ENCODE measurements at places on chromosomes 6 and 20. TPM values are rescaled to one million over a fixed set of nuclear protein-coding genes. Genes with fewer than 3 reads are reported as not detected.

ELOVL4 gene
- total RNA-seq: 6.4 TPM

PRL gene
- not detected for total RNA-seq

LY6G6C gene
- not detected for total RNA-seq

DEFB124 gene
- total RNA-seq: not detected

KLC4 gene
- 17.8 TPM for total RNA-seq

DOK5 gene
- total RNA-seq: not detected

RAB44 gene
- 0.21 TPM for total RNA-seq

KHDC1L gene
- total RNA-seq: not detected

STMND1 gene
- not detected for total RNA-seq

TAF4 gene
- total RNA-seq: 166 TPM

ADTRP gene
- total RNA-seq: not detected

SLC32A1 gene
- total RNA-seq: not detected

GRCh38 chr20:37528446-37529213 lies 954 bp upstream of the BLCAP start:
- no peak for DNase-seq

DNA sequence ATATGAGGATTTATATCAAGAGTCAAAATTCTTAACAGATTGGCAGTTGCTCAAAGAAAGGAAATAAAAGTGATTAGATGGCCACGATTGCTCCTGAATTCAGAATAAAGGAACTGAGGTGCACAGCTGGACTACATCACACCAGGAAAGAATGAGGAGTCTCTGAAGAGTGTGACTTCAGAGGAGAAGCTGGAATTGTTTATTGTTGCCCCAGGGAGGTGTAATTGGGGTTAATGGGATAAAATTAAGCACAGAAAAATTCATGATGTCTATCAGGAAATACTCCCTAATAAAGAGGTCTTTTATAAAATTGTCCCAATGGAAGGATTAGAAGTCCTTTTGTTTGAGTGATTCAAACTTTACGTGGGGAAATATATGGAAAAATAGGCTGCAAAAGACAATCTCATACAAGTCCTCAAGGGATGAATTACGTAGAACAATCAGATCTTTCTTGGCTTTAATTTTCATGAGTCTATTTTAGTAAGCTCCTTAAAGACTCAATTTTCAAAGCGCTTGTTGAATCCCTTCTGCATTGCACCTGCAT lies 208.6 kb upstream of the RNF217 start:
- DNase-seq: no peak

GRCh38 chr6:159170333-159170672 lies 1.1 kb downstream of the FNDC1 start:
- no peak for DNase-seq

- DNase-seq: no peak
These were observed 54.2 kb downstream of the ROS1 start for GRCh38 chr6:117371492-117371891.

- DNase-seq: no peak
These were observed 231.8 kb upstream of the RREB1 start for GRCh38 chr6:6875818-6876470.

GRCh38 chr6:78810146-78810545 lies 57.2 kb upstream of the IRAK1BP1 start:
- DNase-seq: no peak

DNA sequence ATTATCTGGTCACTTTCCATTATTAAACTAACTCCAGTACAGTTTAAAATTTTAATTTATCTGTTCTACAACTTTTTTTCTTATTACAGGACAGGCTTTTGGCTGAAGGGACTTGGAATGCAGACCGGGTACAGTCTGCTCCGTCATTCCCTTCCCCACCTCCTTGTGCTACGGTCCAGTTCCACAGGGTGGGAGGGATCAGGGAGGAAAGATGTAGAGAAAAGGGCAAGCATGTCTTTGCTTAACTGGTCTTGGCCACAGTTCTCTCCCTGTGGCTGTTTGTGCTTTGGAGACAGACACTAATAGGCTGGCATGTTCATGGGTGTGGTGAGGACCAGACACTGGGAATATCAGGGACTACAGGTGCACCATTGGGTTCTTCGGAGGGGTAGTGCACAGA lies 12.1 kb upstream of the RGS17 start:
- DNase-seq: no peak

- DNase-seq: no peak
These were observed 13.7 kb downstream of the KCNS1 start for GRCh38 chr20:45087097-45087790.

DNA sequence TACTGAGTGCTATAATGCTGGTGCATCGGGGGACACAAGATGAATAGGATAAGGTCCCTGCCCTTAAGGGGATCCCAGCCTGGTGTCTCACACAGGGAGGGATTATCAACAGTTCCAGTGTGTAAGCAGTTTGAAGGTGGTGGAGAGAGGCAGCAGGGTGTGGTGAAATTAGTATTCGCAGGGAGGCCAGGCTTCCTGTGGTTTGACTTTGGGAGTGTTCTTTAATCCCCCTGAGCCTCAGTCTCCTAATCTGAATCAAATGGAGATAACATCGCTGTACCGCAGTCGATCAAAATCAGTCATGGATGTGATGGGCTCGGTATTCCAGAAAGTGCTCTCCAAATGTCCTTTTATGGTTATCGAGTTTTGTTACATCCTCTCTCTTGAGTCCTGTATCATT lies 288.1 kb upstream of the SUPT3H start:
- no peak for DNase-seq

DNA sequence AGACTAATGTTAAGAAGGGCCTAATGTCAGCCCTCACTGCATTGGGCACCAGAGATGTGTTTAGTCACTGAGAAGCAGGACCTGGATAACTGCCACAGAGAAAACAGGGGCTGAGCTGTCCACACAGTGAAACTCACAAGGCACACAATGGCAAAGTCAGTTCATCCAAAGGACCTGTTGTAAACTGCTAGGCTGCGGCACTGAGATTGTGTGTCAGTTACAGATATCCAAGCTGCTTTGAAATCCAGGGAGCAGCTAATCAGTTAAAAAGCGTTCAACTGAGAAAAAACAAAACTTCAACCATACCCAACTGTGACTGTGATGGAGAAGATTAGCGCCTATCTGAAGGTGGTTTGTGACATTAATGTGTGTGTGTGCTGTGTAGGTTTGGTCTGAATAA lies 27.8 kb upstream of the TMEM14A start:
- no peak for DNase-seq

- no peak for DNase-seq
These were observed 514 bp downstream of the TCFL5 start for GRCh38 chr20:62860924-62861691.

- DNase-seq: no peak
These were observed 10.4 kb upstream of the FOXP4 start for GRCh38 chr6:41535766-41536165.

- no peak for DNase-seq
These were observed 23.2 kb upstream of the AIG1 start for GRCh38 chr6:143037470-143037869.

GRCh38 chr6:45732731-45733130 lies 282.9 kb downstream of the CLIC5 start:
- DNase-seq: no peak

GRCh38 chr6:4010689-4011090 lies 68.2 kb downstream of the FAM217A start:
- no peak for DNase-seq

DNA sequence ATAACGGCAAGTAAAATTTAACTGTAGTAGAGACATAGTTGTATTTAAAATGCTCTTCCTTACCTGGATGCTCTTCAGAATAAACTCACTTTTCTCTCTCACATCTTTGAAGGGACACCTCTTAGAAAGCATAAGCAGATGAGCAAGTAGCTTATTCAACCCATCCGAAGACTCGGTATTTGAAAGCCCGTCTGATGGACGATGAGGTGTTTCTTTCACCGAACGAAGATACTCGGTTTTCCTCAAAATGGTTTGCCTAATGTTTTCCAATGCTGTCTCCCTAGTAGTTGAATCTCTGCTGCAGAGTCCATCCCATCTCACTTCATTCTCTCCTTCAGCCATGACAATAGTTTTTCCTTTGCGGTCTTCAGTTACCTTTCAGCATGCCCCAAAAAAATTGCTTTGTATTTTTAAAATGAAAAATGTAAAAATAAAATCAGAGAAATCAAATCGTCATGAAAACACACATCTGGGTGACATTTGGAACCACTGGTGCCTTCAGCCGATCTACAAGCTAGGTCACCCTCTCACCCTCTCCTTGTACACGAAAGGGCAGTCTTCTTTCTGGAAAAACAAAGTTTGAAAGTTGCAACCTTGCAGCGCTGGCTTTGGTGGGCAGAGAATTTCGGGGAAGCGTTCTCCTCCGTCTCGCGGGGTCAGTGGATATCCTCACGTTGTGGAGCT lies 772 bp downstream of the SESN1 start:
- DNase-seq: no peak

GRCh38 chr20:24767623-24768100 lies 181.4 kb upstream of the CST7 start:
- peak; percentile 40 for DNase-seq

- no peak for DNase-seq
These were observed 109.1 kb upstream of the PLEKHG1 start for GRCh38 chr6:150490586-150490985.

DNA sequence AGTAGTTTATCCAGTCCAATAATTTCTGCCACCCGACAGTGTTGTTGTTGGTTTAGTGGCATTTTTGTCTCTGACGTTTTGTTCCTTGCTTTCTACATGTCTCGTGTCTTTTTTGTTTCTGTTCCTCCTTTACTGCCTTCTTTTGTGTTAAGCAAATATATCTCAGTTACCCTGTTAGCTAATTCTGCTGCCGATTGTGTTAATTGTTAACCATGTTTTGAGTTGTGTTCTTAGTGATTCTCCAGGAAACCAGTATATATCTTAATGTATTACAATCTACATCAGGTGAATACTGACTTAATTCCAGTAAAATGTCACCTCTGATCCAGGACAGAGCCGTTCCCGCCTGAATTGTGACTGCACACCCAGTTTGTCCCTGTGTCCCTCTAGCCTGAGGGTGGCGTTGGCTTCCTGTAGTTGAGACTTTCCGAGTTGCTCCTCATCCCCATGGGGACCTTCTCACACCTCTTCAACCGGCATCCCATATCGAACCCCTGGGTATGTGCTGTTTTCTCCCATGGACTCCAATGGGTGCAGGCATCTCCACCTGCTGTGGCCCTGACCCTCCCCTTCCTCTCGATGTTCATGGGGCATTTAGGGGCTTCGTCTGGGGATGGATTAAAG lies 35.8 kb upstream of the BHLHE23 start:
- DNase-seq: no peak

DNA sequence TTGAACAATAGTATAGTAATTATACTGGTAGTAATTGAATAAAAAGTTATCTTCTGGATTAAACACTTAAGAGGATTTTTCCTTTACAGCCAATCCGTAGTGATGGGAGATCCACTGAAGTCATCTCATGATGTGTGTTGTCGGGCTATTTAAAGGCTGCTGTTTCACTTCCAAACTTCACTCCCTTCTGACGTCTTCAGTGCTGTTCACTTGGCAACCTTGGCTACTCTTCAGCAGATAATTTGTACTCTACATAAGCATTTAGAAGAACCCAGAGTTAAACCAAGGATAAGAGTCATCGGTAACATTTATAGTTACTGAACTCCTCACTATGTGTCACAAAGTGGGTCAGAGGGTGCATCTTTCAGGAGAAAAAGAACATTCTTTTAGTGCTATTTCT lies 179.1 kb upstream of the EYA4 start:
- DNase-seq: no peak

DNA sequence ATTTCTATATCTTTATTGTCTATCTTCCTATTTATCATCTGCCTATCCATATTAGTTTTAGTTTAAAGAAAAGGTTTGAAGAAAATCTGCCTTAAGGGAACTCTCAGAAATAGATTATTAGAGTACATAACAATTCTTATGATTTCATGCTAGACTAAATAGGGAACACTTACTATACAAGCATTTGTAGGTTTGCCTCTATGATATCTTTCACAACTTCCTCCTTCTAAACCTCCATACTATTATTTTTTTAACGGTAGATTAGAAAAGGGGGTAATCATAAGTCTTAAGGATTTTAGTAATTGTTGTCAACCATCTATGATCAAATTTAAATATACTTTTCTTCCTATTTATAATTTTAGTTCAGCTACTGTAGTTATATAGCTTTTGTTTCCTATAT lies 11.6 kb upstream of the DSE start:
- no peak for DNase-seq

DNA sequence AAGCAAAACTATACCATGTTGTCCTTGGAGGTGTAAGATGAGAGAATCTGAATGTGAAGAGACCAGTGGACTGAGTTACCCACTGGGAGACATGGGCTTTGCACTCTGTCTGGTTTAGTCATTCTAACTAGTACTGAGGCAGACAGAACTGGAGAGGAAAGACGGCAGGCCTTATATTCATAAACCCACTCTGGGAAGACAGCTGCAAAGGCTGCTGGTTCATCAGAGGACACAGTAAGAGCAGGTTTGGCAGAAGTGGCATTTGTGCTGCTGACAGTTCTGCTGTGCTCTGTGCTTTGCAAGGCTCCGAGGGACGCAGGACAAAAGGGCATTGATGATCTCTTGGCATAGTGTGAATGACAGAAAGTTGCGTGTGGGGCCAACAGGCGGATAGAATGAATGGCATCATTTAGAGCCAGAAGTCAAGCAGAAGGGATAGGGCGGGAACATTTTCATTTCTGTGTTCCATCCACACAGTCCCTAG lies 142.3 kb upstream of the TENT5A start:
- DNase-seq: no peak

DNA sequence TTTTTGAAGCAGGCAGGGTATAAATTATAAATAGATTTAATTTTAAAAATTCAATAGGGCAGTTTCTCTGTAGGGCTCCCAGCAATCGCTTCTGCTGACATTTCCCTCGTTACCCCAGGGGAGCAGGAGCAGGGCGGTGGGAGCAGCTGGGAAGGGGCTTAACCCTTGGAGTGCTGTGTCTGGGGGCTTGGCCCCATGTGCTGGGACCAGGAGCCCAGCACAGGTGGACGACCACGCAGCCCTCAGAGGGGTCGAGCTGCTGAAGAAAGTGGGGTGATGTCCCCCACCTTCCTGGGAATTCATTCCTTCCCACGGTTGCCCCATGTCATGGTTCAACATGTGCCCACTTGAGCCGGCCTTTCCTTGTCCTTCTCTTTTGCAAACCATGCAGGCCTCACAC lies 67.5 kb upstream of the STX16 start:
- DNase-seq: peak; percentile 27

DNA sequence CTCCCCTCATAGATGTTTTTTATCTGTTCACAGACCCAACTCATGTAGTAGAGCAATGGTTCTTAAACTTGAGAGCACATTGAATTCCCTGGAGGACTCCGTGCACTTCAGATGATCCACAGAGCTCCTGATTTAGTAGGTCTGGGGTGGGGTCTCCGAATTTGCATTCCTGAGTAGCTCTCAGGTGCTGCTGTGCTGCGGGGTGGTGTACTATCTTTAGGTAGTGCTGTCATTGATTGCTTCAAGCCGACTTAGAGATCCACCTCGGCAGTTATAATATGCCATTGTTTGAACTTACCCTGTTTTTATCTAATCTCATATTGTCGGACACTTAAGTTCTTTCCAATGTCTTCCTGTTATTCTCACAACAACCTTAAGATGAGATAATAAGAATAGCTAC lies 45.0 kb downstream of the BMP2 start:
- DNase-seq: no peak
